Suppressor macrophage (primary cell): ENCODE measurements at places on chromosomes 4 and X.

- DNase-seq = no peak
Observed at GRCh38 chr4:71262161-71262560, 76.7 kb upstream of the SLC4A4 start.

DNA sequence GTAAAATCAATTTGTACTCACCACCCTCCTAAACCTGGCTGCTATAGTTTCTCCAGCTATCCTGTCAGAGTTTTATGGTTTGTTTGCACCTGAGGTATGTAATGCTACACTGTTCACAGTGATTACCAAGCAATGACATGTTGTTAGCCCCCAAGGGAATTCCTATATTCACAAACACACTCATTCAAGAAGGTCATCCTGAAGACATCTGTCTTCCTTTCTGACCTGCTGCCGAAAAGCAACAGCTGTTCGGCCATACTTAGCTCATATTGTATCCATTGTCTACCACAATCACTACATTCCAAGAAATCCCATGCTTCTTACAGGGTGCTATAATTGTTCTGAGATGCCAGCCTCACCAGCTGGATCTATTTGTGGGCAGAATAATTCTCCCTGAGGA lies 160.1 kb upstream of the GYPA start:
- DNase-seq = no peak

- no peak for DNase-seq
Observed at GRCh38 chr4:3649491-3649890, 116.7 kb upstream of the ADRA2C start.

- DNase-seq = peak; percentile 67
Observed at GRCh38 chrX:9282325-9282724, 182.5 kb upstream of the TBL1X start.

DNA sequence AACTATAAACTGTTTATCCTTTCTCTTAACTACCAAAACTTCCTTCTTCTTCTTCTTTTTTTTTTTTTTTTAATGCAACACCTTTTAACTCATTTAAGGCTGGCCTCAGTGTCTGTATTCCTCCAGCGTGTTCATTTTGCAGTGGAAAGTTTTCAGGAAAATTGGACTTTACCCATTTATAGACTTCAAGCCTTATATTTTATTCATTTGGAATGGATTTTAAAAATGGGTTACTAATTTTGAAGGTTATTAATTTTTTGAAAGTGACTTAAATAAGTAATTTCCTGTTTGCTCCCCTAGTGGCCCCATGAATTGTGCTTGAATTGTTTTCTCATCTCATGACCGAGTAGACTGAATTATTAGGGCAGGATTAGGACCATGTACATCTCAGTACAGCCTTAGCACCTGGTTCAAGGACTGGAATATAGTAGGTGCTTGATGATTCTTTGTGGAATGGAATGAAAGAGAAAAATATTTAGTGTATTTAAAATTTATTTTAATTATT lies 282.7 kb downstream of the ANKRD50 start:
- DNase-seq = no peak

- DNase-seq = no peak
Observed at GRCh38 chr4:85102606-85103005, 136.1 kb upstream of the WDFY3 start.

- DNase-seq = no peak
Observed at GRCh38 chrX:38881066-38881465, 79.8 kb downstream of the MID1IP1 start.

- no peak for DNase-seq
Observed at GRCh38 chr4:139764182-139764581, 98.6 kb downstream of the MGST2 start.

DNA sequence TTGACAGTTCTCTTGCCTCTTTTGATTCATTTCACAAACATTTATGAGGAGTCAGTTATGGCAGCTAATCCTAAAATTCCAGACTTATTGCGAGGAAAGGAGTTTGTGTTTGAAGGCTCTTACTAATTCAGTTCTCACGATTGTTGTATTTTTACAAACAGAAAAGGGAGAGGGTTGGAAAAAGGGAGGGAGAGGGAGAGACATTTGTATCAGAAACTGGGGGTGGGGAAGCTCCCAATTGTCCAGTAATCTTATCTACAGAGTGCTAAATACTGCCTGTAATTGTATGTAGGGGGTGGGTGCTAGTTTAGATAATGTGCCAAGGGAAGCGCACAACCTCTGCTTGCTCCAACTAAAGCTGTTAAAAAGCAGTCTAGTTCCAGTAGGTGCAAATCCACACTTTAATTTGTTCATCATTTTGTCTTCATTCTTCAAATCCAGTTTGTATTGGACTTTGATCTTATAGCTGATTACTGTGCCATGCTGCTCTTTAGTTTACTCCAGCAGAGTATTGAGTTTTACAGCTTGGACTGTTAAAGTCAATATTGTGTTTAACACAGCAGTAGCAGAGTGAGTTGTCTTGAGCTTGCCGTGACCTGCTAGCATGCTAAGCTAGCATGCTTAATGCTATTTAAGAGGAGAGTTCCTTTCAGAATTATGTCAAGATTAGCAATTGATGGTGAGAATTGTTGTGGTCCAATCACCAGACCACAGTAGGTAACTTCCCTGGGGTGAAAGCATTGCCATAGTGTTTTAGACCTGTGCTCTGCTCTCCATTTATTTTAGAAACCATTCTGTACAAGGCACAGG lies 13.9 kb downstream of the FNIP2 start:
- no peak for DNase-seq

DNA sequence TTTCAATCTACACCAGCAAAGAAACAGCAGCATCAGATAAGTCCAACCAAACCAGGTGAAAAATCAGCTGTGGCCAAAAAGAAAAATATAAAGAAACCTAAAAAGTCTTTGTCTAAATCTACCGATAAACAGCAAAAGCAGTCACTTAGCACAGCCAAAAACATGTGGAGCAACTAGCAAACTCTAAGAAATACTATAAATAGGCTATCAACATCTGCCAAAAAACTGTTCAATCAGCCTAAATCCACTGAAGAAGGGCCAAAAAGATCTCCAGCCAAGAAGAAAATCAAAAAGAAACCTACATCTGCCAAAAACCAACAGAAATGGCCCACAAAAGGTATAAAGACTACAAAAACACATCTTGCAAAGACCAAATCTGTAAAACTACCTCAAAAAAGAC lies 36.7 kb upstream of the CABS1 start:
- no peak for DNase-seq

DNA sequence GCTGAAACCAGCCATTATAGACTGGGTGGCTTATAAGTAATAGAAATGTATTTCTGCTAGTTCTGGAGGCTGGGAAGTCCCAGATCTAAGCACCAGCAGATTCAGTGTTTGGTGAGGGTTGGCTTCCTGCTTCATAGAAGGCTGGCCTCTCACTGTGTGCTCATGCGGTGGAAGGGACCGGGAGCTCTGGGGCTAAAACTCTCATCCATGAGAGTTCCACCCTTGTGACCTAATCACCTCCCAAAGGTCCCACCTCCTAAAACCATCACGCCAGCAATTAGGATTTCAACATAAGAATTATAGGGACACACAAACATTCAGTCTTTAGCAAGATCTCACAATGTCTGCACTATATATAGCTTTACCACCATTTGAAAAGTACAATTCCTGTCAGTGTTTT lies 215.2 kb downstream of the CBR4 start:
- peak; percentile 50 for DNase-seq

DNA sequence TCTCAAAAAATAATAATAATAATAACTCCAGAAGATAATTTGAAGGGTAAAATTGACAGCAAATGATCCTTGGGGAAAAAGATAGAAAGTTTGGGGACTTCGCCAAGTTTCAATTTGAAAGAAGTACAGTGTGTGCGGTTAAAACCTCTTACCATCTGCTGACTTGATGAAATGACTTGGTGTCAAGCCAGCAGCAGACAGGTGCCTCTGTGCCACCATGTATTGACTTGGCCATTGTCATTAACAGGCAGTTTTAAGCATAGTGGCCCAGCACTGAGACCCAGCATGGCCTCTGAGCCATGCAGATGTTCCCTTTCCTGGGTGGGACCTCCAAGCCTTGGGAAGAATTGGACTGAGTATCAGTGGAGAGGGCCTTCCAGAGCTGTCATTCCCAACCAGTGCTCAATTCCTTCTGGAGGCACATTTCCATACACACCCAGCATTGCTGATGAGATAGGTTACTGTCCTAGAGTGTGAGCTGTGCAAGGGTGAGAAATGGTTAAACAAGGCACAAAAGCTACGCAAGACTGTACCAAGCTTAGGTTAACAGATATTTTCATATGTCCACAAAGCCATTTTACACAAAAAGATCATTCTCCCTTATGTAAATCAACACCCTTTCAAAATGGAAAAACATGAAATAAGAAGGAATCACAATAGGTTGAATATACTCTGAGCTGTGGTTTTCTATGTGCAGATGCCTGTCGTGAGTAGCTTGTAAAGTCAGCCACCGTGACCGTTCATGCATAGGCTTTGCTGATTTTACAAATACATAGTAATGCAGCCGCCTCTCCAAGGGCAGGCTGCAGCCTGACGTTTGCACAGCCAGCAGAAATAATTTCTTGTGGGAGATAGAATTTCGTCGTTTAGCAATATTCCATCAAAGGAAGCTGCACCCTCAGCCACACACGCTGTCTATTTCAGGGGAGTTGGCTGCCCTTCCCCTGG lies 59.4 kb upstream of the FBXW7 start:
- DNase-seq = no peak

DNA sequence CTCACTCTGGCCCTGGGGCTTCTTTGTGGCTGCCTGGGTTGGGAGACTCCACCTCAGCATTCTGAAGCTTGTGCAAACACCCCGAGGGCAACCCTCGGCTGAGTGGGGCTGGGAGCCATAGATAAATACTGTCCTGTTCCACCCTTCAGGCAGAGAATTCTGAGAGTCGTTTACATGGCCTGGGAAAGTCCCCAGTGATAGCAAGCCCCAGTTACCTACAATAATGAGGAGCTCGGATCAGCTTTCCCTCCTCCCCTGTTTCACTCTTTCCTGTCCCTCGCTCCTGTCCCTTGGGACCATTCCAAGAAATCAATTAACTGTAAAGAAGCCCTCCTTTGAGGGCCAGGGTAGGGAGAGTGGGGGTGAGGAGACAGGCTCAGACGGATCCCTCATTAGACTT lies 31.6 kb upstream of the DDX3X start:
- DNase-seq = no peak

GRCh38 chr4:163269869-163270268 lies 62.5 kb downstream of the NPY1R start:
- DNase-seq = no peak

DNA sequence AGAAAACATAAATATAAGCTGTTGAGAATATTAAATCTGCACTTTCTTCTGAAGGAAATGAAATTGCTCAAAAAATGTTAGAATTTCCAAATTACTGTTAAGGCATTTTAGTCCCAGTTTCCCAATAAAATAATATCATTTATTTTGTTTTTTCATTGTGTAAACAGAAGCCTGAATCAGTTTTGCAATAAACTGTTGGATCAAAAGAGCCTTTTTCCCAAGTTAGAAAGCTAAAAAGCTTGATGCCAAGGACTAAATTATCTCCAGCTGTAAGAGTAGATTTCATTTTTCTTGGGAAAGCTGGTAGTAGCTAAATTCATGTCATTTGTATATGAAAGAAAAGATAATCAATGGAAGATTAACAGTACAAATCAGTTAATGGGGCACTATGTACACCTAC lies 95.8 kb downstream of the RNF150 start:
- no peak for DNase-seq

- DNase-seq = no peak
Observed at GRCh38 chr4:76716658-76717057, 181.3 kb downstream of the SOWAHB start.
